ENCODE measurements at places on chromosomes 16 and 17.

DNA sequence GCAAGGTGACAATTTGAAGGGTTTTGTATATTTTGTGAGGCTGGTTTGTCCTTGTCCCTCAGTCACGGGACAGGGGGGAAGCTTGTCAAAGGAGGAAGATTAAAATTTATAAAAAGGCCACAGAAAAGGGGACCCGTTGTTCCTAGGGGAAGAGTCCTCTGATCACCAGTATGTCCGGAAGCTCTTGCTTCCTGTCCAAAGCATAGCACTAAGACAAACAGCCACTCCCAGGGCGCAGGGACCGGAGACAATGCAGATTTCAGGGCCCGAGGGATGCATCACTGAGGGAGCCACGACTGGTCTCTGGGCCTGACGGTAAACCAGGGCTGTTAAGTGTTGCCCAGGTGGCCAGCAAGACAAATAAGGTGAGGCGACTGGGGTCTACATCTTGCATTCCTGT is 95.2 kb downstream of the MAF start:
- no peaks in the 10 kb centered on the region for H3K27me3 ChIP-seq
- H3K36me3 ChIP-seq = no peaks in the 10 kb centered on the region
- no peak overlapping the region for H3K27ac ChIP-seq
- DNase-seq = no peak
- H3K4me3 ChIP-seq = no peak overlapping the region

DNA sequence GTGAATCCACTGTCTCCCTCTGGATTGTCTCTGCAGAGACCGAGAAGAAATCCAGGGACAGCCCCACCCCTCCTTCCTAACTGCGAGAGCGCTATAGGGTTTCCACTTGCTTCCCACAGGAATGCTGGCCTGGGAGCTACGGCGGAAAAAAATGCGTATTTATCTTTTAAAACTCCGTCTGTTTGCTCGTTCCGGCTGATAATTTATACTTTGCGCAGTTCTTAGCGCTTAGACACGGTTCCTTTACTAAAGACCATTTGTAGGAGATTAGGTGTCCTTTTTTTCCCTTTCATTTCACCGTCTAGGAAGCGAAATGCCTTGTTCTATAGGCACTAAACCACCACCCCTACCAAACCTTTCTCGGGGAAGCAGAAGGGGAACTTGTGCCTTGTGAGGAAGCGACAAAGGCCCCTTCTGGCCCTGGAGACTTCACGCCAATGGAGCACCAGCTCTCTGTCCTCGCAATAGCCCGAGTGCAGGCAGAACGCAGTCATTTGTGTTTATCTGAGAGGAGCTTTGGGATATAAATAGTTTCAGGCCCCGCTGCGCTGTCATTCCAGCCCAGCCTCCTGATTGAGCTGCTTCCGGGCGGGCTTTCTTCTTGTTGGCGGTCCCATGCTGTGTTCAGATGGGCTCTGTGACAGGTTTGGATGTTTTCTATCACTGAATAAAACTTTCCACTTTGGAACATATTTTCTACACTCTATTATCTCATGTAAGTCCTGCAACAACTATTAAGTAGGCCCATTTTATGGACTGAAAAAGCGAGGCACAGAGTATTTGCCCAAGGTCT is 791 bp upstream of the SUPT4H1 start:
- peaks cover 33% of the 10 kb centered on the region for H3K36me3 ChIP-seq
- peak overlapping the region; percentile 87 for H3K4me3 ChIP-seq
- peaks cover 45% of the 10 kb centered on the region for H3K4me1 ChIP-seq
- no peaks in the 10 kb centered on the region for H3K27me3 ChIP-seq
- peak; percentile 82 for DNase-seq

DNA sequence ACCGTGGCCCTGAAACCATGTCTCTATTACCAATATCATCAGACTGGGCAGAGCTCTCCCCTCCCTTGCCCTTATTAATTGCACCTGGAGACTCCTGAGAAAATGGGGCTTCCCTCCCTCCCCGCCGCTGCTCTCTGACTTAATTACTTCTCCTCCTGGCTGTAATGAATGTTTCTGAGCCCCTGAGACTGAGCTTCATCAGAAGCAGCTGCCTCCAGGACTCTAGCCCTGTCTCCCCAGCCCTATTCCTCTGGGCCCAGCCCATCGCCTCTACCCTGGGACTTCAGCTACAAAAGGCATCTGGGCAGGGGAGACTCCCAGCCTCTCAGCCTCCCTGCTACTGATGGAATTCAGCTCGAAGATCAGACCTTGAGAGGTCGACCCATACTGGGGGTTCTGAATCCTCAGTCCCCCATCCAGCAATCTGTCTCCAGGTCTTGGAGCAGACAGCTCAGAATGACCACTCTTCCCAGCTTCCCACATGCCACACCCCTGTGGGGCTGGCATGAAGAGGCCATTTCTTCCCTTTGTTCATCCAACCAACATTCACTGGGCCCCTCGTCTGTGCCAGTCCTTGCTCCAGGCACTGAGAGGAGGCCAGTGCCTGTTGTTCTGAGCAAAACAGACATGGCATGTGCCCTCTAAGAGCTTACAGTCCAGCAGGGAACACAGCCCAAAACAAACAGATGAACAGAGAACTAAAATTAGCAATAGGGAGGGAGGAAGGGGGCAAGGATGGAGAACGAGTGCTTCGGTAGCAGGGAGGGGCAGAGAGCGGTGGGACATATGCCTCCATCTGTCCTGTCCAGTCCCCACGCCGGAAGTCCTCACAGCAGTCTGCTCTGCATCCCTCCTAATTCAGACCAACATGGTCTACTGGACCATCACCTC is 17.0 kb upstream of the NAGS start:
- no peak overlapping the region for H3K4me3 ChIP-seq
- DNase-seq = no peak
- peaks cover 14% of the 10 kb centered on the region for H3K4me1 ChIP-seq
- no peaks in the 10 kb centered on the region for H3K27me3 ChIP-seq
- H3K27ac ChIP-seq = no peak overlapping the region
- no peaks in the 10 kb centered on the region for H3K36me3 ChIP-seq

- H3K27ac ChIP-seq = no peak overlapping the region
- peaks cover 55% of the 10 kb centered on the region for H3K36me3 ChIP-seq
- no peaks in the 10 kb centered on the region for H3K27me3 ChIP-seq
- H3K4me3 ChIP-seq = no peak overlapping the region
Measured at GRCh38 chr16:16127469-16128116, 95.7 kb downstream of the ABCC6 start.

- peaks cover 17% of the 10 kb centered on the region for H3K4me1 ChIP-seq
- DNase-seq = no peak
- H3K27me3 ChIP-seq = no peaks in the 10 kb centered on the region
- H3K36me3 ChIP-seq = no peaks in the 10 kb centered on the region
Measured at GRCh38 chr16:85436636-85437165, 176.4 kb upstream of the GSE1 start.

GRCh38 chr17:49525831-49526741 is 31.0 kb downstream of the NGFR start:
- H3K4me3 ChIP-seq = no peak overlapping the region
- no peaks in the 10 kb centered on the region for H3K36me3 ChIP-seq
- no peak overlapping the region for H3K27ac ChIP-seq
- H3K27me3 ChIP-seq = peaks cover 33% of the 10 kb centered on the region
- peaks cover 12% of the 10 kb centered on the region for H3K4me1 ChIP-seq

DNA sequence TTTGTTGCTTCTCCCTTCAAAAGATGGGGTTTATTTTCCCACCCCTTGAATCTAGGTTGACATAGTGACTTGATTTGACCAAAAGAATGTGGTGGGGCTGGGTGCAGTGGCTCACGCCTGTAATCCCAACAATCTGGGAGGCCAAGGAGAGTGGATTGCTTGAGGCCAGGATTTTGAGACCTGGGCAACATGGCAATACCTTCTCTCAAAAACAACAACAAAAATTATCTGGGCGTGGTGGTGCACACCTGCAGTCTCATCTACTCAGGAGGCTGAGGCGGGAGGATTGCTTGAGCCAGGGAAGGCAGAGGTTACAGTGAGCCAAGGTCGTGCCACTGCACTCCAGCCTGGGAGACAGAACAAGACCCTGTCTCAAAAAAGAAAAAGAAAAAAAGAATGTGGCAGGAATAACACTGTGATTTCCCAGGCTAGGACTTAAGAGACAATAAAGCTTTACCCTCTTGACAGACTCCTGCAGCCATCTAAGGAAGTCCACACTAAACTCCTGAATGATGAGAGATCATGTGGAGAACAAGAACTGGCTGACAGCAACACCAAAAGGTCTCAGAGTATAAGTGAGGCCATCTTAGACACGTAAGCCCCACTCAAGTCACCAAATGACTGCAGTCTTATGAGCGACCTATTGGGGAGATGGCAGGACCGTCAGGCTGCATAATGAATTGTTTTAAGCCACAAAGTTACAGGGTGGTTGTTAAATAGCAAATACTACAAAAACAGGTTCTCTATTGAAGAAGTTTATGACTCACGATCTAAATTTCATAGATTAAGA is 37.0 kb downstream of the FBXL20 start:
- H3K36me3 ChIP-seq = no peaks in the 10 kb centered on the region
- H3K4me1 ChIP-seq = peaks cover 73% of the 10 kb centered on the region
- no peaks in the 10 kb centered on the region for H3K27me3 ChIP-seq
- peak overlapping the region; percentile 61 for H3K27ac ChIP-seq
- no peak overlapping the region for H3K4me3 ChIP-seq
